ENCODE measurements at places on chromosomes 11 and 22. TPM values are rescaled to one million over a fixed set of nuclear protein-coding genes. Genes with fewer than 3 reads are reported as not detected.

Gene MYO7A
- total RNA-seq: 7.7 TPM

Gene CELSR1
- 45.6 TPM for total RNA-seq

Gene OR2AG1
- total RNA-seq: not detected

Gene TMX2
- total RNA-seq: 44.8 TPM

Gene BTBD18
- not detected for total RNA-seq

Gene HBE1
- total RNA-seq: not detected

Gene GRIK4
- under 0.01 TPM for total RNA-seq

Gene TRIM6
- total RNA-seq: 3.3 TPM

Gene CASP1
- total RNA-seq: 32.8 TPM

Gene GTSE1
- total RNA-seq: 2.7 TPM

Gene KCNA4
- total RNA-seq: not detected

Gene ANKK1
- total RNA-seq: not detected

Gene TMEM134
- 30.6 TPM for total RNA-seq

Gene ACRV1
- not detected for total RNA-seq

Gene CDC42EP1
- total RNA-seq: 22.6 TPM

Gene TRIOBP
- 165 TPM for total RNA-seq

Gene PIK3IP1
- 17.2 TPM for total RNA-seq

Gene MRPL11
- 40.7 TPM for total RNA-seq

Gene HOATZ
- not detected for total RNA-seq

Gene RAB38
- 0.34 TPM for total RNA-seq

Gene ASRGL1
- total RNA-seq: 27.4 TPM

Gene KLHL35
- 0.85 TPM for total RNA-seq

Gene SHANK2
- 0.37 TPM for total RNA-seq

Gene GGTLC2
- total RNA-seq: not detected

Gene KRTAP5-2
- total RNA-seq: not detected

All from dermis blood vessel endothelial cell (primary cell).